CD8-positive, alpha-beta memory T cell (primary cell): ENCODE measurements at places on chromosomes 3 and 15. TPM values are rescaled to one million over a fixed set of nuclear protein-coding genes. Genes with fewer than 3 reads are reported as not detected.

The FAM43A gene
- 14.5 TPM for total RNA-seq

The HDC gene
- 0.15 TPM for total RNA-seq

The CYP1A1 gene
- total RNA-seq, result 2.6 TPM

The ACTC1 gene
- not detected for total RNA-seq

The FAH gene
- 63.8 TPM for total RNA-seq

- no peaks in the 10 kb centered on the region for H3K4me1 ChIP-seq
- H3K27me3 ChIP-seq, result no peaks in the 10 kb centered on the region
- H3K4me3 ChIP-seq, result no peak overlapping the region
- H3K36me3 ChIP-seq, result no peaks in the 10 kb centered on the region
- no peak overlapping the region for H3K27ac ChIP-seq
These were observed 88.5 kb downstream of the ERC2 start for GRCh38 chr3:56379723-56380287.

- peaks cover 22% of the 10 kb centered on the region for H3K4me1 ChIP-seq
- H3K4me3 ChIP-seq, result no peak overlapping the region
- no peaks in the 10 kb centered on the region for H3K36me3 ChIP-seq
- no peak overlapping the region for H3K27ac ChIP-seq
These were observed 137.7 kb downstream of the IGF1R start for GRCh38 chr15:98785807-98786621.

- H3K27me3 ChIP-seq, result no peaks in the 10 kb centered on the region
- H3K36me3 ChIP-seq, result no peaks in the 10 kb centered on the region
- H3K27ac ChIP-seq, result no peak overlapping the region
- H3K4me1 ChIP-seq, result no peaks in the 10 kb centered on the region
- H3K4me3 ChIP-seq, result no peak overlapping the region
These were observed 783 bp downstream of the ITIH1 start for GRCh38 chr3:52777959-52778805.

DNA sequence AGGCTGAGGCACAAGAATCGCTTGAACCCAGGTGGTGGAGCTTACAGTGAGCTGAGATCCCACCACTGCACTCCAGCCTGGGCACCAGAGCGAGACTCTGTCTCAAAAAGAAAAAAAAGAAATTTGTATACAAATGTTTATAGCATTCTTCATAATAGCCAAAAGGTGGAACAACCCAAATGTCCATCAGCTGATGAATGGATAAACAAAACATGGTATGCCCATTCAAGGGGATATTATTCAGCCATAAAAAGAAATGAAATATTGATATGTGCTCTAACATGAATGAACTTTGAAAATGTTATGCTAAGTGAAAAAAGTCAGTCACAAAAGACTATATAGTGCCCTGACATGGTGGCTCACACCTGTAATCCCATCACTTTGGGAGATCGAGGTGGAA is 11.4 kb downstream of the LHFPL4 start:
- H3K36me3 ChIP-seq, result no peaks in the 10 kb centered on the region
- H3K27ac ChIP-seq, result no peak overlapping the region
- no peak for DNase-seq
- no peaks in the 10 kb centered on the region for H3K4me1 ChIP-seq

DNA sequence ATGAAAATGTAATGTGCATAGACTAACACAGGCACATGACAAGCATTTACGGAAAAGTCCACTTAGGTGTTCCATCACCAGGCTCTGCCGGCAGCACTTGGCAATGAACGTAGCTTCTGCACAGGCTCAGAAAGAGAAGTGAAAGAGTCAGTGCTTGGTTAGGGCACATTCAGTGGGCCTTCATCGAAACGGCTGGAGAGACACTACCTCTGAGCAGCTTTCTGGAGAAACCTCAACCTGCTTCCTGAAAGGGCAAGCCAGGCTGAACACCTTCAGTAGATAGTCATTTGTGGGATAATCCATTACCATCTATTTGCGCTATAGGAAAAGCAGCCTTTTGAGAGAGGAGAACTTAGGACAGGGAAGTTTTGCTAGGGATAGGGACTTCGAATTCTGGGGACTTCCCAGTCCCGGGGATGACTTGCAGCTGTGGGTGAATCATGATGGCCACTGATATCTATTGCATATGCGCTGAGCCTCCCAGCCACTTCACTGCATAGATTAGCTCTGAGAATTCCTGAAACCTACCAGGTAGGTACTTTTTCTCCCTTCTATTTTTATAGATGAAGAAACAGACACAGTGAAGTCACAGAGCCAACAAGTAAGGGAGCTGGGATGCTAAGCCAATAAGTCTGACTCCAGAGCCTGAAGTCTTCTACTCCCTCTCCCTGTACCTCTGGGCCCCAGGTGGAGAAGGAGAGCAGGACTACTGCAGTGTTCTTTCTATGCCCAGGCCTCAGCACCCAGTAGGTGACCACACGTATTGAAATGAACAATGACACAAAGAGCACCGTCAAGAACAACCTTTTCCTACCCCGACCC is 4.2 kb upstream of the SH2D7 start:
- H3K36me3 ChIP-seq, result no peaks in the 10 kb centered on the region
- no peaks in the 10 kb centered on the region for H3K27me3 ChIP-seq
- no peak overlapping the region for H3K27ac ChIP-seq
- H3K4me1 ChIP-seq, result no peaks in the 10 kb centered on the region

DNA sequence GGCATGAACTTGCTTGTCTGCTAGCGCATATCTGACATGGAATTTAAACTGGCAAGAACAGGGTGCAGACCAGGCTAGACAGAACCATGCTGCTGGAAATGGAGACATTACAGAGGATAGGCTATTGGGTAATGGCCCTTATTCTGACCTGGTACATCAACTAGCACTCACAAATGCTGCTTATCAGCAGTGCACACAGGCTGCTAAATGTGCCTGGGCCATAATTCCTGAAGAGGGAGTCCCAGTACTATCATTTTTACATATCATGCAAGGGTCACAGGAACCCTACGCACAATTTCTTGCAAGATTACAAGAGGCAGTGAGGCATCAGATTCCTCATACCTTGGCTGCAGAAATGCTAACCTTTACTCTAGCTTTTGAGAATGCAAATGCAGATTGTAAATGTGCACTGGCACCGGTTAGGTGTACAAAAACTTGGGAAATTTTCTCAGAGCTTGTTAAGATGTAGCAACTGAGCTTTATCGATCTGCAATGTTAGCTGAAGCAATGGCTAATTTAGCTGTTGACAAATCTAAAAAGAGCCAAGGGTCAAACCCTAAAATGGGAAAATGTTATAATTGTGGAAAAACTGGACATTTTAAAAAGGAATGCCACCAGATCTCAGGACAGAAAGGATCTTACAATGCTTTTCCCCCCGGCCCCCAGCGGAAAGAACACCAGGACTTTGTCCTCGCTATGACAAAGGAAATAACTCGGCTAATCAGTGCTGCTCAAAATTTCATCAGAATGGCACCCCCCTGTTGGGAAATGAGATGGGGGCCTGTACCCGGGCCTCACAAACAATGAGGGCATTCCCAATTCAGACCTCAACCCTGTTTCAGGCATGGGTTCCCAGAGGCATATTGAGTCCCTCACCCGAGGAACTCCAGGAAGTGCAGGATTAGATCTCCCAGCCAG is 21.1 kb downstream of the CCRL2 start:
- no peaks in the 10 kb centered on the region for H3K27me3 ChIP-seq
- no peak for DNase-seq
- no peak overlapping the region for H3K4me3 ChIP-seq
- no peaks in the 10 kb centered on the region for H3K36me3 ChIP-seq

DNA sequence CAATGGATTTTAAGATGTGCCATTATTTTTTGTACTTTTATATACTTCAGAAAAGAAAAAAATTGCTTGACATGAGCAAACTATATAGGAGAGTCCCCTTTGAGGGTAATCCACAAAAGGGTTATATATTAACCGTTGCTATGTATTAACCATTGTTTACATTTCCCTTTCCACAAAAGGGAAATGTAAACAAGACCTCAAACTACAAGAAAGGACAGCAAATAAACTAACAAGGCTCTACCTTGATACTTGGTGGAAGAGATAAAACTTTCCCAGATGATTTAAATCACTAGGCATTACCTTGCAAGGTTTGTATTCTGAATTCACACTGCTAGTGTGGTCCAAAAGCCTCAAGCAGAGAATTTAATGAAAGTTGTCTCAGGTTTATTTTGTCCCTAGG is 616.3 kb upstream of the BCHE start:
- H3K4me1 ChIP-seq, result no peaks in the 10 kb centered on the region
- DNase-seq, result no peak
- no peak overlapping the region for H3K27ac ChIP-seq
- H3K27me3 ChIP-seq, result no peaks in the 10 kb centered on the region

DNA sequence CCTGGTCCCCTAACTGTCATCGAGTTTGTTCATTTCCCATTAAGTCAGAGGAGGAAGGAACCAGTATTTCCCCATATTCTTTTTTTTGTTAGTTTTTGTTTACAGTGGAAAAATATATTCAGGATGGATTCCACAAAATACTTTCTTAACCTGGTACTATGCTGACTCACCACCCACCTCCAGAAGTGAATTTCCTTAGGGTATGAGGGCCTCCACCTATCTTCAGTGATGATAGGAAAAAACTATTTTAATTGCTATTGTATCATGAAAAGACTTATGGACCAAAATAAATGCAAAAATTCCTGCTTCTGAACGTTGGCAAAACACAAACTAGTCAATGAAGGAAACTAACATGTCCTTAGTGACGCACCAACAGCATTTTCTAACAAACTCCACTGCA is 64.2 kb upstream of the FOXP1 start:
- H3K27ac ChIP-seq, result no peak overlapping the region
- no peaks in the 10 kb centered on the region for H3K36me3 ChIP-seq
- no peaks in the 10 kb centered on the region for H3K27me3 ChIP-seq
- H3K4me1 ChIP-seq, result no peaks in the 10 kb centered on the region
- DNase-seq, result no peak
- no peak overlapping the region for H3K4me3 ChIP-seq

- no peak overlapping the region for H3K4me3 ChIP-seq
- no peaks in the 10 kb centered on the region for H3K4me1 ChIP-seq
- no peaks in the 10 kb centered on the region for H3K36me3 ChIP-seq
- H3K27me3 ChIP-seq, result no peaks in the 10 kb centered on the region
- no peak overlapping the region for H3K27ac ChIP-seq
These were observed 370.8 kb downstream of the MAGI1 start for GRCh38 chr3:65667963-65668362.

GRCh38 chr3:186107215-186108105 is 1.4 kb downstream of the ETV5 start:
- peaks cover 64% of the 10 kb centered on the region for H3K27me3 ChIP-seq
- peak; percentile 24 for DNase-seq
- peaks cover 33% of the 10 kb centered on the region for H3K4me1 ChIP-seq
- peak overlapping the region; percentile 80 for H3K4me3 ChIP-seq

DNA sequence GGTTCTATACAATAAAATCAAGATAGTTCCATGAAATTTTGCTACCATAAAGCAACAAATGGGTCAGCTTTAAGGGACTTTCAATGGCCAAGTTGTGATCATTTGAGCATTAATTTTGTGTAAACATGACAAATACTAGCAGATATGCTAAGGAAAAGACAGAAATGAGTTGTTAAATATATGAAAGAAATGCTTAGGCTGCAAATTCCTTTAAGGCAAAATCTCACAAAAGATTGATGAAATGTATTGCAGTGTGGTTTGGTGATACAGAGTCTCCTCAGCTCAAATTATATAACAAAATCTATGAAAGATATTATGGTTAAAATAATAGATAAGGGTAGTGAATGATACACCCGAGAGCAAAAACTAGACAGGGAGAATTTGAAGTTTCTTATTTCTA is 377.2 kb downstream of the RAP2B start:
- H3K4me3 ChIP-seq, result no peak overlapping the region
- no peak overlapping the region for H3K27ac ChIP-seq
- no peaks in the 10 kb centered on the region for H3K27me3 ChIP-seq
- H3K4me1 ChIP-seq, result no peaks in the 10 kb centered on the region

DNA sequence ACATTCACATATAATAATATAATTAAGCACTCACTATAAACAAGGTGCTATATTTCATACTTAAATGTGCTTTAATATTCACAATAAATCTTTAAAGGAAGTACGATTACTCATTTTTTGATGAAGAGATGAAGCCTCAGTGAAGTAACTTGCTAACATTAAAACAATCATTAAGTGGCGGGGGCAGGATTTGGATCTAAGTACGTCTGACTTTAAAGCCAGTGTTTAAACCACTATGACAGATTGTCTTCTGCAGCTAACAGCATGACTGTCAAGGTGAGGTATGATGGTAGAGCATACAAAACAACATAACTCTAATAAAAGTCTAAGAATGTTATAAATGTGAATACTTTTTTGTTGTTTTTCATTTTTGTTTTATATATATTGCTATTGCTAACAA is 862.1 kb downstream of the ROBO1 start:
- H3K4me1 ChIP-seq, result no peaks in the 10 kb centered on the region
- no peak overlapping the region for H3K27ac ChIP-seq
- H3K4me3 ChIP-seq, result no peak overlapping the region
- DNase-seq, result no peak
- no peaks in the 10 kb centered on the region for H3K27me3 ChIP-seq

DNA sequence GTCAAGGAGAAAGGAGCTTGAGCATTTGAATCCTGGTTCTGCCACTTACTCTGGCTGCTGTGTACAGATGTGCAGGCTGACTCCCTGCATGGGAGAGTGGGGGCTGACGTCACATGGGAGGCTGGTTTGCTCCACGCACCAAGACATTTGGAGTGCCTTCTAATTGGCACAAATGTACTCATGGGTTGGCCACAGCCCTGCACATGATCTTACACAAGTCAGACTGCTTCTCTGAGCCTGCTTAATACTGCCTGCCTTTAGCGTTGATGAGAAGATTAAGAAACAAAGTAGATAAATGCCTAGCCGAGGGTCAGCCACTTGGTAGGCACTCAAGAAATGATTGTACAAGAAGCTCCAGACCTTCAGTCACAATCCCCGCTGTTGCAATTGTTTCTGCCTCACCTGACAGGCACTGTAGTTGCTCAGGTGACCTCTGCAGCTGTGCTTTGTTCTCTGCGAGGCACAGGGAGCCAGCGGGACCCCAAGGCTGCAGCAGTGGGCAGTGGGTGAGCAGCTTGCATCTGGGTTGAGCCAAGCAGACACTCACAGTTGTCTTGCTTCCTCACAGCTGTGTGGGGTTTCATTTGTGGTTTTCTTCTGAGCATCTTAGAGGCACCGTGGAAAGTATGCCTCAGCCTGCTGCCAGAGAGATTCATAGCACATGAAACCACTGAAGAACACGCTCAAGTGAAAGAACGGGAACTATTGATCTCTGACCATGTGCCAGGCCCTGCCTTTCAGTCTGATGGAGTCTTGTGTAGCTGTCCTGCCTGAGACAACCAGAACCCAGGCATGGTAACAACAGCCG is 33.1 kb downstream of the GRK7 start:
- peak overlapping the region; percentile 71 for H3K4me3 ChIP-seq
- no peaks in the 10 kb centered on the region for H3K27me3 ChIP-seq
- DNase-seq, result peak; percentile 69
- H3K4me1 ChIP-seq, result peaks cover 54% of the 10 kb centered on the region
- H3K36me3 ChIP-seq, result no peaks in the 10 kb centered on the region
